Activated CD8-positive, alpha-beta memory T cell treated with anti-CD3 and anti-CD28 coated beads, Interleukin-2, amount 50 U/mL, for 48 hours (primary cell): ENCODE measurements at places on chromosomes 4 and X.

DNA sequence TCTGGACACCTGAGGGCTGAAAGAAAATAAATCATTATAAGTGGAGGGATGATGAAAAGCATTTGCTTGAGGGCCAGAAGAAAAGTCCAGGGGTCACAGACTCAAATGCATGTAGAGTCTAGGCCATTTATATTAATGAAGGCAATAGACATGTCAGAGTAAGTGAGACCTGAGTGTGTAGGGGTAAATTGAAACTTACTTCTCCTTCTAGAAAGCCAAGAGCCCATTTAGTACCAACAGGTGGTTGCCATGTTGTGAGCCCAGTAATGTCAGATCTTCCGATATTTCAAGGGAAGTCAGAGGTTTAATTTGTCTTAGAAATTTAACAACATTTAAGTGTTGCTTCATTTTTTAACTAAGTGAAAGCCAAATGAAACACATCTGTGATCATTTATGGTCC lies 166.1 kb upstream of the SLIT2 start:
- DNase-seq = no peak

- DNase-seq = no peak
Measured at GRCh38 chr4:146072376-146072775, 103.1 kb upstream of the LSM6 start.

GRCh38 chr4:143230683-143231082 lies 46.0 kb downstream of the USP38 start:
- no peak for DNase-seq

DNA sequence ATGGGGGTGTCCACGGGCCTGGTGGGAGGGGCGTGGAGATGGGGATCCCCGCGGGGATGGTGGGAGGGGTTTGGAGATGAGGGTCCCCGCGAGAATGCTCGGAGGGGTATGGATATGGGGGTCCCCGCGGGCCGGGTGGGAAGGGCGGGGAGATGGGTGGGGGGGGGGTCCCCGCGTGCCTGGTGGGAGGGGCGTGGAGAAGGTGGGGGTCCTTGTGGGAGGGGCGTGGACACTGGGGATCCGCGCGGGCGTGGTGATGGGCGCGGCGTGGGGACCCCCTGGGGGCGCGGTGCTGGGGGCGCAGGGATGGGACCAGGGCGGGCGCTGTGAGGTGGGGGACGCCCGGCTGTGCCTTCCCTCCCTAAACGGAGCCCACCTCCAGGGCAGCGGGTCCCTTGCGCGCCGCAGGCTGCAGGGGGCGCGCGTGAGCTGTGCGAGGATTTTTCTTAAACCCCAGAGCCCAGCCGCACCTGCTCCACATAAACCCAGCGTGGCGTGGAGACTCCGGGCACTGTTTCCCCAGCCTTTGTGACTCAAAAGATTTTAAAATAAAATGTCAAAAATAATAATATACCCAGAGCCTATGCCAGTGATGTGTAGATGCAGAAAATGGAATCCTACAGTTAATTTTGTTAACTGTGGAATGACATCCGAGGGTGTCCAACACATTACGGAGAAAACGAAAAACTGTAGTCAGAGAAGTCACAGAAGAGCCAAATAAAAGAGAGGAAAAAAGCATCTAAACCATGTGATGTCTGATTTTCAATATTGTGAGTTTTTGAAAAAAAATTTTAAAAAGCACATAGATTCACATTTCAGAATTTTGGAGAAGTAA lies 1.5 kb upstream of the ASMTL start:
- peak; percentile 99 for DNase-seq

DNA sequence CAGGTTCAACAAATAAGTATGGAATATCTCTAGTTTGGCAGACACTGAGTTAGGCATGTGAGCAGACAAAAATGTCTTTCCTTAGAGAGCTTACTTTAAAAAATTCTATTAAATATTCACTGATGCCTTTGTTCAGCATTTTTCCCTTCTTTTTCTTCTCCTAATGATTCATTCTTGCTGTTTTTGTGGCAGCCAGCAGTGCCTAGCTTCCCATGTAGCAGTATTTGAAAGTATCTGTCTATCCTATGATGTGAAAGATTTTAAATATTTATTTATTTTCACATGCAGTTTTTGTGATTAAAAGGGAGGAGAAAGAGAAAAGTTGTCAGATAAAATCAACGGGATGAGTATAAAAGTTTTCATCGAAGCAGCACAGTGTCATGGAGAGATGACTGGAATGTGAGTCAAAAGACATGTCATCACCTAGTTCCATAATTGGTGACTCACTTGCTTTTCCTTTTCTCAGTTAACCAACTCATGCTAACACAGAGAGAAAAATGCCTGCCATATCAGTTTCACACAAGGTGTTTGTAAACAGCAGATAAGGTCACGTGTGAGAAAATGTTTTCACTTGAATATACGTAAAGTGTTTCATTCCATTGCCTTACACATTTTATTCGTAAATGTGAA lies 69.8 kb downstream of the BMPR1B start:
- DNase-seq = no peak

- DNase-seq = no peak
Measured at GRCh38 chr4:36547383-36547782, 266.0 kb downstream of the DTHD1 start.

DNA sequence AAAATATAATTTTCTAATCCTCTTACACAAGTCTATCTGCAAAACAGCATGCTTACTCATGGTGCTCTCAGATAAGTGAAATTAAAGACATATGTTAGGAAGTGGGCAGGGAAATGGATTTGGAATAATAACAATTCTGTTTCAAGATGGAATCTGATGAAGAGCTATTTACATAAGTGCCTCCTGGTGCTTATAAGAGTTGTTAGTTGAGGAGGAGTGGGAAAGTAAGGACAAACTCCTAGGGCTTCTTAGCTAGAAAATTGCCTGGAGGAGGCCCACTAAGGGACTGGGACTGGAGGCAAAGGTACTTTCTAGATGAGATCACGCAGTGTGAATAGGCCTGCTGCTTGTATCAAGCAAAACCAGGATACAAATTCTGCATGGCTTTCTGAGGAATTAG lies 939.8 kb downstream of the GLUD2 start:
- no peak for DNase-seq

GRCh38 chrX:39096599-39096998 lies 295.3 kb downstream of the MID1IP1 start:
- DNase-seq = no peak

- no peak for DNase-seq
Measured at GRCh38 chr4:175127314-175127713, 209.2 kb downstream of the ADAM29 start.

- no peak for DNase-seq
Measured at GRCh38 chr4:187814737-187815465, 180.7 kb upstream of the ZFP42 start.

GRCh38 chr4:8597791-8598190 lies 5.2 kb downstream of the CPZ start:
- no peak for DNase-seq

GRCh38 chr4:147853706-147854105 lies 121.8 kb downstream of the ARHGAP10 start:
- no peak for DNase-seq

DNA sequence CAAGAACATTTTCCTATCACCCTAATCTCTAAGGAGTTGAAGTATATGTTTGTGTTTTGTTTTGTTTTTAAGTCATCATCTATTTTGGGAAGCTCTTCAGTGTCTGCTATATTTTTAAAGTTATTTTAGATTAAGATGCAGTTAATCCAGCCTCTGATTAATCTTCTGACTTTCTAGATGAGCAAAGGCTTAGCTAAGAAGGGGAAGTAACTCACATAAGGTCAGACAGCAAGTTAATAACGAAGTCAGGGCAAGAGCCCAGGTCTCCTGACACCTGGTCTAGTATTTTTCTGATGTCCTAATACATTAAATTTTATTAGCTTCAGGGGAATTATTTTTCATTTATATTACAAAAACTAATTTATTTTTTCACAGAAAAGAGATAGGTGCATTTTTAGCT lies 168.5 kb downstream of the SOWAHB start:
- no peak for DNase-seq

GRCh38 chrX:115367455-115367854 lies 77.9 kb downstream of the LUZP4 start:
- DNase-seq = no peak

- DNase-seq = no peak
Measured at GRCh38 chrX:117038918-117039440, 576.2 kb upstream of the CT83 start.

DNA sequence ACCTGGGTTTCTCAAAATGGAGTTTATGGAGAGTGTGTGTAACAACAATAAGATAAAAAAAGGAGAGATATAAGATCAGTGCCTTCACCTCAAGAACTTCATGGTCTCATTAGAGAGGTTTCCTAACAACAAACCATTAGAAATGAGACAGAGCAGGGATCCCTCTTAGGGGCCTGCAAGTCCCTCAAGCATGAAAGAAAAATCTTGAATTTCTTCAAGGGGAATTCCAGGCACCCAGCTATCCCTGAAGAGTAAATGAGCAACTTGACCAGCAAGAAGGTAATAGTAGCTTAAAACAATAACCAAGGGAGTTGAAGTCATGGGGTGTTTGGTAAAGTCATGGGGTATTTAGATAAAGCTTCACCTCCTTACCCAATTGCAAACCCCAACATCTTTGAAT lies 49.7 kb upstream of the TLR3 start:
- DNase-seq = no peak

GRCh38 chr4:115609631-115610030 lies 496.2 kb upstream of the NDST4 start:
- no peak for DNase-seq

GRCh38 chr4:140213749-140214148 lies 59.8 kb upstream of the MAML3 start:
- no peak for DNase-seq

DNA sequence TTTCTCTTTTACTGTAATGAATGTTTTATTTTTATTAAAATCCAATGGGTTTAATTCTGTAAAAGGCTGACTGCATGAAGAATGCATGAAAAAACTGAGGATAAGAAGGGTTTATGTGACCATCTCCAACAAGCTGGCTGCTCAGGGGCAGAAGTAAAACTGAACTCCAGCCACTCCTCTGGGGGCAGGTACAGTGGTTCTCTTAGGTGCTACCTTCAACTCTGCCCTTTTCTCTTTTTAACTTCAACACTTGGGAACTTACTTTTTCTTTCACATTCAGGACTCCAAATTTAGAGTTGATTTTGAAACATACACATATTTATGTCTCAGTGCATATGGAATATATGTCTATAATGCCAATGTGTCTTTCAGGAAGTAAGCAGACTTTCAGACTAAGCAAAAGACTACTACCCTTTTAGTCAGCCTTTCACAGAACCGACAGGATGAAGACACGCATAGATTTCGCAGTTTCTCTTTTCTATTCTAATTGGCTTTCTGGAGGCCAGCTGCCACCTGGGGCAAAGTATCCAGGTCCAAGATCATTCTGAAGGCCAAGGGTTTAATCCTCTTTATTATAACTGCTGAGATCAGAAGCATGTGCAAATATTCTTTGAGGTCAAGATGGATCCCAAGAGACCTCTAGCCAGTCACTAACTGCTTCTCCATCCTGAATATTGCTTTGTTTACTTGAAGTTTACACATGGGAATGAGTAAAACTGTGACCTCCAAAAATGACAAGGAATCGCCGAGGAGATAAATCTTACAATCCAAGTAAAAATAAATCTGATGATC lies 30.7 kb downstream of the HS3ST1 start:
- no peak for DNase-seq

DNA sequence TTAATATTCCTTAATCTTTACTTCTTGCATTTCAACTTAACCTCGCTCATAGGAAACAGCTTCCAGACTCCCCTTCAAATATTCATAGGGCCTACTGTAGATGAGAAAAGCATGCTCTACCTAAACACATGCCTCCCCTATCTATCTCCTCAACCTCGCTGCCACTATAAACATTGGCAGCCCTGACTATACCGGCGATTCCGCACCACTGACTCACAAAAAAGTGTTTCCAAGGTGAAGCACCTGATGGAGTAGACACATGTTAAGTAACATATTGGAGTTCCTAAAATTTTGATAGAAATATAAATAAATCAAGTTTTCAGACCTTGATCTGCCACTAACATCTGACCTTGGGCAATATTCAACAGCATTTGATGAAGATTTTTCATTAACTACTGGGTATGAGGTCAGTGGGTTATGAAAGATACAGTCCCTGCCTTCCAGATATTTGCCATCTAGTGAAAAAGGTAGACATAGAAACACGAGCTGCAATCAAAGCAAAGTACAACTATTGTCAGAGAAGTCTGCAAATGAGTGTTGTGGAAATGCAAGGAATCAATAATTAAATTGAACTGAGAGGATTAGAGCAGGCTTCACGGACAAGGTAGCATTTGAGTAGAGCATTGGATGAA lies 184.2 kb downstream of the MAML3 start:
- no peak for DNase-seq
